NCI-H2227 treated with DMSO at 0.1 percent for 48 hours (cell line): ENCODE measurements at places on chromosomes 4 and X.
A peak's percentile ranks its signal among the peaks of the same experiment; 100 is the strongest.

- no peak for DNase-seq
Measured at GRCh38 chr4:3676196-3676595, 90.0 kb upstream of the ADRA2C start.

GRCh38 chrX:55908661-55909212, 191.2 kb downstream of the RRAGB start:
- DNase-seq, result peak; percentile 8

GRCh38 chrX:9141496-9141895, 107.6 kb upstream of the FAM9B start:
- DNase-seq, result no peak

GRCh38 chrX:47093248-47093647, 15.0 kb downstream of the RGN start:
- peak; percentile 71 for DNase-seq

DNA sequence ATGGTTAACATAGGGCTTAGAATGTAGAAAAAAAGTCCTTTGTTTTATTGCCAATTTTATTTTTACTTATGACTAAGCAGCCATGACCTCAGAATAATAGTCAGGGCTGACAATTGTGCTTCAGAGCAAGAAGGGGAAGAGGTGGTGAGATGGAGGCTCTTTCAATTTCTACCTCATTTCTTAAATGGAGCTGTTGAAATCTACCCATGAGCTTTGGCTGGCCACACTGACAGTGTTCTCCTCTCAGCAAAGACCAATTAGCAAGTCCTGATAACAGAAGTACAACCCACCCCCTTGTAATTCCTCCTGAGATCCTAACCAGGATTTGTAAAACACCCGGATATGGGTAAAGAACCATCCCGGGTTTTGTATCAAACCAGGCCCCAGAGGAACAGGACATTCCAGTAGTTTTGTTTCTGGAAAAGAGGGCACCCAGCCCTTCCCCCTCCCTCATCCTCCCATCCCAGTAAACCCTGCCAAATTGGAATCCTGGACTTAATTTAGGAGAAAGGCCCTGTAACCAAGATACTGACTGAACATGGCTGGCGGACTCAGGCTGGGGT, at the start of gene HEPH:
TSS of gene HEPH (plus strand) at position 399 of the 563 bp plus-strand sequence. CDS start 6,324 bp downstream, outside the sequence.
- DNase-seq, result no peak

GRCh38 chr4:169689681-169690080, 68.1 kb downstream of the HPF1 start:
- DNase-seq, result no peak

DNA sequence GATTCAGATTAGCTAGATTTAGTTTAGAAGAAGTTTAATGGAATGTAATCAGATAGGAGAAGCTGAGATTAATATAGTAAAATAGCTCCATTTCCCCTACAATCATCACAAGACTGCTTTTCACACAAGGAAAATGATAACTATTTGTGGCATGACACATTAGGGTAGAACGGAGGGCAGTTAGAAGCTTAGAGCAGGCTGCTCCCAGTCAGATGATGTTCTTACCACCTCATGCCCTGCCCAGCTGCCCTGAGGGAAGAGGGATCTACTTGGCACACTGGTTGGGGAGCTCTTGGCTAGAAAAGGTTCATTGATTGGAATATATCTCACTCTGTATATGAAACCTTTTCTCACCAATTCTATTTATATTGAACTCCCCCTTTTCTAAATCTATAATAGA, 180.7 kb upstream of the IL15 start:
- no peak for DNase-seq

- DNase-seq, result no peak
Measured at GRCh38 chr4:11843340-11843739, 414.6 kb upstream of the HS3ST1 start.
